ENCODE measurements at places on chromosomes 2 and 18.
A peak's percentile ranks its signal among the peaks of the same experiment; 100 is the strongest.

DNA sequence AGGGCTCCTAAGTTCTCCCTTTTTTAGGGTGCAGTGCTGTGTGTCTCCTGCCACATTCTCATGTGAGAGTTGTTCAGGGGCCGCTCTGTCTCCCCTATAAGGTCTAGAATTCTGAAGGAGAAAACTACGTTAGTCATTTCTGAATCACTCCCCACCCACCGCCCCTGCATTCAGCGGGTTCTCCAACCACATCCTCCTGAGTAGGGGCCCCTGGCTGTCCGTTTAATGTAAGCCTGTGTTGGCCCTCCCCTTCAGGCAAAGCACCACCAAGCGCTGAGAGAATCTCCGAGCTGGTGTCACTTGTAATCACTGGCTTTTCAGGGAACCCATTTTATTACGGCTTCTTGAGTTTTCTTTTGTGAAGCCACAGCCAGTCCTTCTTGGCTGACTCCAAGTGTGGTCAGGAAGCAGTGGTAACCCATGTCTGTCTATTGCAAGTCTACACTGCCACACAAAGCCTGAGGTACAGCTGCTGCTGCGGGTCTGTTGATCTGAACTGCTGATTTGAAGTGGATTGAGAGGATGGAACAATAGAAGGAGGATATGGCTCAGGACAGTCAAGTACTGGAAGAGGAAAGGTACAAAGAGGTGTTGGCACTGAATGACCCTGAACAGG is 16.9 kb downstream of the LCT start:
- DNase-seq, result peak; percentile 85

GRCh38 chr2:23784971-23785370 is 142.0 kb downstream of the ATAD2B start:
- no peak for DNase-seq

- no peak for DNase-seq
Measured at GRCh38 chr2:100260712-100261620, 61.3 kb downstream of the LONRF2 start.

DNA sequence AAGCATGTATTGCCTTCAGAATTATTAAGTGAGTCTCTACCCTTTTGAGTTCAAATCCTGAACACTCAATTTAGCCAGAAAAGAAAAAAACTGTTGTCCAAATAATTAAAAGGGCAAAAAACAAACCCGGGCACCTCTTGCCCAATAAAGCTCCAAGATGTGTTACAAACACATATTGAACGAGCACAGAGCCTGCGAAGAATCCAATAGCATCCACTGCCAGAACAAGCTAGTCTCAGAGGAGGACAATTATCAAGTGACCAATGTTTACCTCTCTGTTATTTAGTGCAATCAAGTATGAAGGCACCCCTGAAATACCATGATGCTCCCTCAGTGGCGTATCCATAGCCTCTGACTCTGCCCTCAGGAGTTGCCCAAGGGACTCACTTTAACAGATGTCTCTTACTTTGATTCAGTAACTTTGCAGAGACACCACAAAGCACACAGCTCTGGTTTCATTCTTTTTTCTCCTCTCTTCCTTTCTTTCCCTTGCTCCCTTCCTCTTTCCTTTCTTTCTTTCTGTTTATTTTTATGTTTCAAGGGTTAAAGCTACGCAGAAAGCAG is 93.5 kb upstream of the SPATS2L start:
- no peak for DNase-seq

DNA sequence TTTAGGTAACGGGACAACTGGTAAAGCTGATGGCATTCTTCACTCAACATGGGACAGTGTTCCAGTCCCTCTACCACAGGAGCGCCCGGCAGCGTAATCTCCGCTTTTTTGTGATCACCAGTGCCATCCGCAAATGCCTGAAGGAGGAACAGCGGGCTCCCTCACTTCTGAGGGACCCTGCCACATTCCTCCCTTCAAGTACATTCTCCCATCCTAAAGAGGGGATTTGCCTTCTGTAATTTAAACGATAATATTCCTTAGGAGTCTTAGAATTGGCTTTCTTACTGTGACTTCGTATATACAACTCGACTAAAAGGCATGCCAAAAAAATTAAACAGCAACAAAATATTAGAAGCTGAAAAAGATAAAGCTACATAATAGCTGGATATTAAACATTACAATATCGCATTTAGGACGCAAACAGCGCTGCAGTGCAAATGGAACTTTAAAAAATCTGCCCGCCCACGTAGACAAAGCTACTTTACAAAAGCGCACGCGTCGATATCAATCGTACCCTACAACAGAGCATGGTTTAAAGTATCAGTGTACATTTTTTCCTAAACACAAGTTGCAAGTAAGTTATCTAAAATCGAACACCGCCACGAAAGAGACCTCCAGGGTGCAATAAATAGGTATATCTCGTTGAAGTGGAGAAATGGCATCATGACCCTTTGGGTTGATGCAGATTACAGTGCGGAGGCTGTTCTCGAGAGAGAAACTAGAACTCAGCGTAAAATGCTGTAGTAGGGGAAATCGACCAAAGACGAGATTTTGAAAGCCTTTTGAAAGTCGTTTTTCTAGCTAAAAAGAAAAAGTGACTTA is 2.3 kb upstream of the VSNL1 start:
- DNase-seq, result no peak

DNA sequence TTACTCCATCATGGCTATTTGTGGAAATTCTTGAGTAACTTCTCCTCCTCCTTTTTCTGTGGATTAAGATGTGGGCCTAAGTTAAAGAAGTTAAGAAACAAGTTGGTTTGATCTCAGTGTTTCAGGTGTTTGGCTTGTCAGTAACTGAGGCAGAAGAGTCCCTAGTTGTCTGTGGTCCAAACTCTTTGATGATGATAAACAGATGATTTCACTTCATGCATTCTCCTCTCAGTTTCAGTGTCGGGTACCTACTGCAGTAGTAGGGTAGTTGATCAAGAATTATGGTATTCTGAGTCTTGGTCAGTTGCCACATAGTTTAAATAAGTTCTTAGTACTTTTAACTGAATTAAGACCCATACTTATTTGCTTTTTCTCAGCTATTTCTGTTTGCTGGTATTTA is 85.6 kb downstream of the NCOA1 start:
- DNase-seq, result no peak

DNA sequence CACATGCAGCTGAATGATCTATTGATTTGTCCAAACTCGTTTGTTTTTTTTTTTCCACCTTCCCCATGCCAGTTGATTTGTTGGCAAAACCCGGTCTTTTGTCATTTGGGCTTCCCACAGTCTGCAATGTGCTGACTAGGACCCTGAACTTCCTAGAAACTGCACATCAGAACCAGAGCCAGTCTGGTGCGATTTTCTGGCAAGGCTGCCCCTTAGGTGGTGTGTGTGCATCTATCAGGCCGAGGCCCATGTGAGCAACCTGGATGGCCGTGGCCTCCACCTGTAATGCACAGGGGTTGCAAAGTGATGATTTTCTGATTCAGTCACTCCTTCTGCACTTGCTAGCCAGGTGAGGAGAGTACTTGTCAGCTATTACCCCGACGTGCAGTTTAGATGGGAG is 47.8 kb downstream of the NCK2 start:
- DNase-seq, result no peak

- DNase-seq, result no peak
Measured at GRCh38 chr18:55790296-55790695, 202.3 kb upstream of the TCF4 start.

DNA sequence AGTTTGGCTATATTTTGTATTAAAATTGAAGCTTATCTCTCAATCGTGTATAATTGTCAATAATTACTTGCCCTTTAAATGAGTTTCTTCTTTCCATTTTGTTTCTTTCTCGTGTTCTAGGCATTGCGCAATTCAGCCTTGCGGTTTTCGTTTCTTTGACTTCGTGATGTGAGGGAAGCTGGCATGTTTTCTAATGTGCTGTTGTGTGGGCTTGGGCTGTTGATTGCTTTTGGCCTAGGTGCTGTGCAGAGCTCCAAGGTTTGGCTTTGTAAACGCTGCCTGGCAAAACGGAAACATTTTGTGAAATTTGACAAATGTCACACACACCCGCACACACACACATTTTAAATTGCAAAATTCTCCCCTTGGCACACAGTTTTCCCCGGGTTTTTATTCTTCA is 242.6 kb upstream of the TCF4 start:
- no peak for DNase-seq

GRCh38 chr2:168916331-168916675 is 15.2 kb downstream of the G6PC2 start:
- DNase-seq, result no peak

GRCh38 chr2:224039080-224039769 is at the start of gene SERPINE2:
SERPINE2 (minus strand) TSS chr2:224039286; CDS start chr2:224001900, 37,386 bp downstream.
- DNase-seq, result no peak

DNA sequence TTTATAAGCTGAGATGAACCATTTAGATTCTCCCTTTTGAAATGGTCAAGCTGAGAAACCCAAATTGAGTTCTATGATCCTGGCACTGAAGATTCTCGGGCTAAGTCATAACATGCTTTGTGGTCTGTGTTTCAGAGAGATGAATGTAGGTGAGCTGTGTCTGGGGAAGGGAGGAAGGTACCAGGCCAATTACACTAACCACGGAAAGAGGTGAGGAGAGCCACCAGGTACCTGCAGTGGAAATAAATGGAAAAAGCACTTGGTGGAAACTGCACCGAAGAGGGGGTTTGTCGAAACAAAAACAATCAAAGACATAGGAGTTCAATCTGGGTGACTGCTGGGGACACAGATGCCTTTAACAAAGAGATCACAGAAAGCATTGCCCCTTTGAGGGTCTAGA is 963 bp upstream of the MRPL44 start:
- DNase-seq, result no peak

GRCh38 chr2:38620282-38620977 is 17.7 kb upstream of the HNRNPLL start:
- DNase-seq, result no peak

- no peak for DNase-seq
Measured at GRCh38 chr18:31835528-31836133, 75.0 kb upstream of the SLC25A52 start.

- DNase-seq, result peak; percentile 15
Measured at GRCh38 chr2:37648331-37649011, 23.0 kb downstream of the CDC42EP3 start.

GRCh38 chr2:202237787-202238233 is 587 bp downstream of the SUMO1 start:
- DNase-seq, result no peak

DNA sequence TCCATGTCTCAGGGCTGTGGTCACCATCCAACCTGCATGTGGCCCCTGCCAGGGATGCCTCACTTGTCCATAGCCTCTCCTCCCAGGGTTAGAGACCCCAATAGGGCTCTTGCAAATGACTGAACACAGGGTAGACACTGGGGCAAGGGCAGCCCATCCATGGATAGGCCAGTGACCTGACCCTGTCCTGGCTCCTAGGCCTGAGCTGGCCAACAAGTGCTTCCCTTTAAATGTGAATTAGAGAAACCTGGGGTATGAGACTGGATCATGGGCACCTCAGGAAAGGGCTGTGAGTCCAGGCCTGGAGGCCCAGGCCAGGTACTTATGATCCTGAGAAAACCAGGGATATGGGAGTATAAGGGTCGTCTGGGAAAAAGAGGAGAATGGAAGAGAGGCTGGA is 64.5 kb downstream of the COPS8 start:
- DNase-seq, result no peak

- DNase-seq, result no peak
Measured at GRCh38 chr2:233764761-233765160, 4.7 kb downstream of the UGT1A1 start.

- DNase-seq, result no peak
Measured at GRCh38 chr2:15819562-15820256, 120.6 kb upstream of the MYCN start.

GRCh38 chr2:62158444-62159121 is 37.3 kb upstream of the B3GNT2 start:
- no peak for DNase-seq

DNA sequence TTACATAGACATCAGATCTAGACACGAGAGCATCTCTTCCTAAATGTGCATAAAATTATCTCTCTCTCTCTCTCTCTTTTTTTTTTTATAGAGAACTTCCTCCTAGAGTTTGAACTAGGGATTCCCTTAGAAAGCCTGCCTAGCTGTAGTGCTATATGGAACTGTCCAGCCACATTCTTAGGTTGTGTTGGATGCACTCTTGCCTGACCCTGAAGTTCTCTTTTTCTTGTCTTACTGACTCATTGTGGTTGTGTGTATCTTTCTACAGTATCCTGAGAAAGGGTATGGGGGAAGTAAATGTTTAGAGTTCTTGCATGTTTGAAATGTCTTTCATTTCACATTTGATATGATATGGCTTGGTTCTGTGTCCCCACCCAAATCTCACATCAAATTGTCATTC is 368.2 kb downstream of the CDH2 start:
- no peak for DNase-seq

GRCh38 chr2:479031-479430 is 191.1 kb upstream of the ALKAL2 start:
- no peak for DNase-seq

DNA sequence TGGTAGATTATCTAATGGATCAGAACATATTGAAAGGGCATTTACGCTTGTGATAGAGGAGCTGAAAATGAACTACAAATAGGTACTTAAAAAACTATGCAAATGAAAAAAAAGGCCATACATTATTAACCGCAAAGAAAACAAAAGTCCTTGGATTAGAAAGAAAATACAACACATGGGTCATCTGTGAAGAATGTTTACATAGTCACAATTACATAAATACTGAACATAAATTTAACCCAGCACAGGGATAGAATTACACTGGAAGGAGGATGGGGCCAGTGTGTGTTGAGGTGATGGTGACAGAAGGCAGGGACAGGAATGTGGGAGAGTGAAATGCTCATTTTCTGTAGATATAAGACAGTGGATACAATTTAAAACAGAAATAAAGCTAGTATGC is 6.6 kb downstream of the NTSR2 start:
- no peak for DNase-seq

DNA sequence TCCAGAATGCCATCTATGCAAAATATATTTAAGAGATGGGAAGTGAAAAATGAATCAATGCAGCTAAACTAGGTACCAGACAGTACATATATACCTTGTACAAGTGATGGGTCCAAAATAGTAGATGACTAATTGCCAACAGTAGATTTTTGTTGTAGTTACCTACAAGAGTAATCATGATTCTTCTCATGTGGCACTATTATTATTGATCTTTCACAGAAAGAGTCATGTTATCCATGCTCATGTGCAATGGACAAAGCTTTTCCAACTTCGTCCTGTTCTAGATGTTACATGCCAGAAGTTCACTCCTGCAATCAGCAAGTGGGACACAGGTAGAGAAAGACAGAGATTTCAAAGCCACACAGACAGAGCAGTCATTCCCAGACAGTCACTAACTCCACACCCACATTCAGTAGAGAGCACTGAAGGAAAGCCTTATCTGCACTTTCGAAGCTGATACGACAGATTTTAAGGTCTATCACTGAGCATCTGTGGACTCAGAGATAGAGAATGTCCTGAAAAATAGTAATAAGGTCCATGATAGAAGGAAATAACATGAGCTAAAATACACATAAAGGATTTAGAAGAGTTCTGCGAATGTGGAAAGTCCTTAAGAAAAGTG is 101.6 kb upstream of the ITPRID2 start:
- no peak for DNase-seq

- DNase-seq, result no peak
Measured at GRCh38 chr2:80324525-80324924, 20.0 kb upstream of the LRRTM1 start.

All from NK-92 treated with Interleukin-12 subunit alpha and Interleukin-12 subunit beta, amount 100 ng/mL, for 24 hours (cell line).